Activated CD4-positive, alpha-beta T cell treated with anti-CD3 and anti-CD28 coated beads for 1 hour (primary cell): ENCODE measurements at places on chromosomes 1 and 21.

DNA sequence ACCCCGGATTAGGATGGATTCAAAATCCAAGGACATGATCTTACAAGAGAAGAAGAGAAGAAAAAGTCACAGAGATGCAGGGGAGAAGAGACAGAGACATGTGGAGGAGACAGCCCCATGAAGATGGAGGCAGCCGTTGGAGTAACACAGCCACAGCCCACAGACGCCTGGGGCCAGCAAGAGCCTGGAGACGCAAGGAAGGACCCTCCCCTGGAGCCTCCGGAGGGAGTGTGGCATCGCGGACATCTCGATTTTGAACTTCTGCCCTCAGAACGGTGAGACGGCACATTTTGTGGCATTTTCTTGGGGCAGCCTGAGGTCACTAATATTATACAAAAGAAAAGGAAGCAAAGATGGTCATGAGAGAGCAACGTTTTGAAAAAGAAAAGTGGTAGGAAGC, 28.8 kb downstream of the ABCG1 start:
- DNase-seq = no peak

DNA sequence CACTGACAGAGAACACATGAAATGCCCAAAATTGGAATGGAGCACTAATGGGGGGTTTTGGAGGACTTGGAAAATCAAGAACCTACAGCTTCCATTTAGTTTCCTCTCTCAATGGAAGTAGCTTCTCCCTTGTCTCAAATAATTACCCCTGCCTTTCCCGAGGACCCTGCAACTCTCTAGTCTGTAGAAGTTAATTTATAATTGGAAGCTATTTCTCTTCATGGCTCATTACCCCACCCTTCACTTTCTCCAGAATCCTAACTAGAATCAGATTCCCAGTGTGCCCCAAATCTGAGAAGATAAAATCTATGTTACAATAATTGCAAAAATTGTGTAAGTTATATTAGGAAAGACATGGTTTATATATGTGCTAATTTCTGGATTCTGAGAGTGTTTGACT, 181.5 kb upstream of the ATP1B1 start:
- no peak for DNase-seq

GRCh38 chr1:157157501-157158190, 19.5 kb upstream of the ETV3 start:
- DNase-seq = no peak

DNA sequence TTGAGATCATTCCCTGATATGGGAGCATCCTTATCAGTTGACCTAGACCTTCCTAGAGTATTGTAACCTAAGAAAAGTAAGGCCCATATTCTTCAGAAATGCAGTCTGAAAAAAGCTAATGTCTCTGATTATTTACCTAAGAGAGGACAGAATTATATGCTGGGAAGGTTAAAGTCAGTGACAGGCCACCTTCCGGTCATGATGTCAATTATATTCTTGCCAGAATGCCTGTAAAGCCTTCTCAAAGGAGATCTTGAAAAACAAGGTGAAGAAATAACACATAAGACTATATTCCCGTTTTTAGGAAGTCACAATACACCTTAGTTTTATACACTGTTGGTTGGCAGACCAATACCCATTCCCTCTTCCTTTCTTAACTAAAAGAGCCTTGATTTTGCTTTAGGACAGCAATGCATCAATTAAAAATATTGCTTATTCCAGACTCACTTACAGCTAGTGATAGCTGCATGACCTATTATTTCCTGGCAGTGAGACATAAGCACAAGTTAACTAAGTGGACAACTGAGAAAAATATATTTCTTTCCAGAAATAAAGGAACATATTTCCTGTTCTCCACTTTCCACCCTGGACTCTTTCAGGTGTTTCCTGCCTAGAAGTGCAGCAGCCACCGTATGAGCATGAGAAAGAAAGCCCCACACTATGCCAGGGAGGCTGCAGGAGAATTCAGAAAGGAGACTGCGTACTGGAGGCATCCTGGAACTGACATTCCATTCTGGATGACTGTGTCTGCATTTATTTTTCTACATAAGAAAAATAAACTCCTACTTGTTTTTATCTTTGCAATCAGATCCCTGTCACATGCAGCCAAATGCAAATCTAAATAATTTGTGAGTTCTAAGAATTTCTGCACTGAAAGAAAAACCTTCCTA, 332.9 kb upstream of the PTBP2 start:
- DNase-seq = no peak

DNA sequence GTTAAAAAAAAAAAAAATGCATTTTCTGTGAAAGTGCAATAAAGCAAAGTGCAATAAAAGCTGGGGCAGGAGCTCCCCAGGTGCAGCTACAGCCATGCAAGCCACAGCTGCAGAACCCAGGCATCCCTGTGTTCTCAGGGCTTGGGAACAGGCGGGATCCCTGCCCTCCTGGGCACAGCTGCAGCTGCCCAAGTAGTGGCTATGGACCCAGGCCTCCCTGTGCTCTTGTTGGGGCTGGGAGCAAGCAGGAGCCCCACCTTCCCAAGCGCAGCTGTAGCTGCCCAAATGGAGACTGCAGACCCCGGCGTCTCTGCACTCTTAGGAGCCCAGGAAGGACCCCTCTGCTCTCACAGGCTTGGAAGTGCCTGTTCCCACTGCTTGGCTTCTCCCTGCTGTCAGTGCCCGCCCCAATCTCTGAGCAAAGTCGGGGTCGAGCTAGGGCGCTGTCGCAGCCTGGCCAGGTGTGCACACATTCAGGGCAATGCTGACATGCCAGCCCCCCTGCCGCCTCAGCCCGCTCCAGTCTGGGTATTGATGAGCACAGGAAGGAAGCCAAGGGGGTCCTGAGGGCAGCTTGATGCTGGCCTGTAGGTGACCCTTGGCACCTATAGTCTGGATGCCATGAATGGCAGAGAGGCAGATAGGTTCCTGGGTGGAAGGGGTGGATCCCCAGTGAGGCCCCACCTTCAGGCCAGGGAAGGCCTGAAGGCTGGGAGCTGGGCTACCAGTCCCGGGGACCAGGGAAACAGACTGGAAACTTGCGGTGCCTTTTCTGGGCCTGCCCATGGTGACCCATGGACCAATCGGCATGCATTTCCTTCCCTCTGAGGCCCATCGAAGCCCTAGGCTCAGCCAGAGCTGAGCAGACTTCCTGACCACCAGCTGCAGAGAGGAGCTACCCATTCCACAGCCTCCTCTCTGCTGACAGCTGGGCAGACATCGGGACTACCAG, 58.6 kb downstream of the RRAGC start:
- no peak for DNase-seq

- no peak for DNase-seq
These were observed 238.2 kb downstream of the NRIP1 start for GRCh38 chr21:14826630-14827029.

GRCh38 chr21:42112857-42113256, 41.7 kb downstream of the UMODL1 start:
- DNase-seq = no peak

DNA sequence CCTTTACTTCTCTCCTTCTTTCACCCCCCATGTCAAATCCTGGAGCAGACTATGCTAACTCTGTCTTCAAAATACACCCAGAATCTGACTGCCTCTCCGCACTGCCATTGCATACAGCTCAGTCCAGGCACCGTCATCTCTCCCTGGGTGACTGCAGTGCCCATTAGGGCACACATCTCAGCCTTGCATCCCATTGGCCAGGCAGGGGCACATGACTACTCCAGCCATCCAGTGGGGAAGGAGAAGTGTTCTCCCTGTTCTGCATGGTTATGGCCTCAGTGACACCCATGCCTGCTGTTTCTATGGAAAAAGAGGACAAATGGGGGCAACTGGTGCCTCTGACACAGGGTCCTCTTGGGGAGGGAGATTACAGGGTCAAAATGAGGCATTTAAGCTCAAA, 270.5 kb downstream of the MATN1 start:
- DNase-seq = no peak

GRCh38 chr1:241896670-241896962, 48.6 kb downstream of the EXO1 start:
- no peak for DNase-seq

DNA sequence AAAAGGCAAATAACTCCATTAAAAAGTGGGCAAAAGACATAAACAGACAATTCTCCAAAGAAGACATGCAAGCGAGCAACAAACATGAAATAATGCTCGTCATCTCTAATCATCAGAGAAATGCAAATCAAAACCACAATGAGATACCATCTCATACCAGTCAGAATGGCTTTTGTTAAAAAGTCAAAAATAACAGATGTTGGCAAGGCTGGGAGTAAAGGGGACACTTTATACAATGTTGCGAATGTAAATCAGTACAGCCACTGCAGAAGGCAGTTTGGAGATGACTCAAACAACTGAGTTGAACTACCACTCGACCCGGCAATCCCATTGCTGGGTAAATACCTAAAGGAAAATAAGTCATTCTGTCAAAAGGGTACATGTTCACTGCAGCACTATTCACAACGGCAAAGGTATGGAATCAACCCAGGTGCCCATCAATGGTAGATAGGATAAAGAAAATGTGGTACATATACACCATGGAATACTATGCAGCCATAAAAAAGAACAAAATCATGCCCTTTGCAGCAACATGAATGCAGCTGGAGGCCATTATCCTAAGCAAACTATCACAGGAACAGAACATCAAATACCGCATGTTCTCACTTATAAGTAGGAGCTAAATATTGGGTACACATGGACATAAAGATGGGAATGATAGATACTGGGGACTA, 25.9 kb downstream of the TSPAN2 start:
- no peak for DNase-seq

- no peak for DNase-seq
These were observed 63.6 kb downstream of the KCNT2 start for GRCh38 chr1:196544617-196545016.

DNA sequence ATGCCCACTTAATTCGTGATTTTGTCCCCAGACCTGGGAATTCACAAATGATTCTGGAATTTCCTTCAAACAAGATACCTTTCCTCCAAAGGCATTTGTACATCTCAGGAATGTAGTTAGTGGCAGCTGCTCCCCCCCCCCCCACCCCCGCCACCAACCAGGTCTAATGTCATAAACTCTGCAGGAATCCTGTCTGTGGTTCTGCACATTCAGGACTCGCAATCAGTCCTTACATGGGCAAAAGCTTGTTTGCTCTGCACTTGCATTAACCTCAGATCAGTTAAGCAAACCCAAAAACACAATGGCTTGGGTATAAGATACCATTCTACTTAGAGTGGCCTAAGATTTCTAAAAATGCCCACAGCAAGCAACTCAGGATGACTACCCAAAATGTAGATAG, 143.8 kb downstream of the TGFB2 start:
- DNase-seq = no peak

DNA sequence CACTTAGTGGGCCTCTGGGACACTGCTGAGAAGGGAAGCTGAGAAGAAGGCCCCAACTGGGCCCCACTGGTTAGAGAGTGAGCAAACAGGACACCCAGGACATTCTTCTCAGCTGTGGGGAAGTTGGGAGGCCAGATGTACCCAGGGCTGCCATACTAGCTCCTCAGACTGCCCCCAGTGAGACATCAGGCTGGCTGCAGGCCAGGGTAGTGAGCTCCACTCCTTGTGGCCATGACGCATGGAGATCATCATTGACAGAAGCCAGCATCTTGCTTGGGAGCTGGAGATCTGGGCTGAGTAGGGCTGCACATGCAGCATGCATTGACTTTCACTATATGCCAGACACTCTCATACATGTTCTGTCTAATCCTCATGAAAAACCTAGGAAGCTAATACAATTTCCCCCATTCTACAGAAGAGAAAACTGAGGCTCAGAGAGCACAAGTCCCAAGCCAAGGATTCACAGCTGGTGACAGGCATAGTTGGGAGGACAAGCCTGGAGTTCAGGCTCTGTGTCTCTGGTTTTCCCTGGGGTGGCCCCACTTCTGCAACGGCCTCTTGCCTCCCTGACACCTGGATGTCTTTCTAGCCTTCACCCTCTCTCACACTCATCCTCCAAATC, 24.1 kb upstream of the MYCL start:
- no peak for DNase-seq
